Activated CD4-positive, alpha-beta T cell treated with anti-CD3 and anti-CD28 coated beads, Interleukin-2, amount 50 U/mL, for 4 hours (primary cell): ENCODE measurements at places on chromosomes 3 and 15.

GRCh38 chr3:52532517-52532837, 1.2 kb downstream of the NT5DC2 start:
- DNase-seq: no peak

DNA sequence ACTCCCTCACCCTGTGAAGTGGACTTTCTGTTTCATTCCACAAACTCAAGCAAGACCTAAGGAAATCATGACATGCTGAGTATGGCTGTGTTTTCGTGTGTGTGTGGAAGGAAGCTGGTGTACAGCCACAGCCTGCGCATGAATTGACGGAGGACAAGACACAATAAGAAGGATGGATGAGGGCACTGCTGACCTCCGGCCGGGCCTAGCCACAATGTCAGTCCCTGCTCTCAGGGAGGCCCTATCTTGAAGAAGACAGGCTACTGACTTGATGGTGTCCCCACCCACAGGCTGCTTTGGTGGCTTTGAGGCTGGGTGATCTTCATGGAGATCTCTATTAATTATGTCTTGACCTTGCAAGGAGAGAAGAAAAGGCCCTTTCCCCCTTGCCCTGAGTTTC, 39.3 kb upstream of the CDCP1 start:
- no peak for DNase-seq

GRCh38 chr3:123941121-123941520, 19.9 kb downstream of the CCDC14 start:
- no peak for DNase-seq

GRCh38 chr3:196280689-196281440, 6.7 kb downstream of the PCYT1A start:
- no peak for DNase-seq

DNA sequence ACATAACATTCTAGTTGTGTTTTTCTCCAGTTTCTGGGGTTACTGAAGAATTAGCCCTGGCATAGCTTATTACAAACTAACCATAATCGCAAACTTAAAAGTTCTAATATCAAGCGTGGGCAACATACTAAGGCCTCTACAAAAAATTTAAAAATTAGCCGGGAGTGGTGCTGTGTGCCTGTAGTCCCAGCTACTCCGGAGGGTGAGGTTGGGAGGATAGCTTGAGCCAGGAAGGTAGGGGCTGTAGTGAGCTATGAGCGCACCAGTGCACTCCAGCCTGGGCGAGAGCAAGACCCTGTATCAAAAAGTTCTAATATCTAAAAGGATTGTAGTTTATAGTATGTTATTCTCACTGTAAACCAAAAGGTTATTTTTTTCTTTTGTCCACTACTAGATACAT, 1.1 kb downstream of the OIP5 start:
- no peak for DNase-seq

GRCh38 chr3:121696186-121696585, 35.5 kb upstream of the HCLS1 start:
- no peak for DNase-seq
